CD4-positive, alpha-beta T cell treated with Interleukin-4 for 1 hour (primary cell): ENCODE measurements at places on chromosomes 7 and 10.

DNA sequence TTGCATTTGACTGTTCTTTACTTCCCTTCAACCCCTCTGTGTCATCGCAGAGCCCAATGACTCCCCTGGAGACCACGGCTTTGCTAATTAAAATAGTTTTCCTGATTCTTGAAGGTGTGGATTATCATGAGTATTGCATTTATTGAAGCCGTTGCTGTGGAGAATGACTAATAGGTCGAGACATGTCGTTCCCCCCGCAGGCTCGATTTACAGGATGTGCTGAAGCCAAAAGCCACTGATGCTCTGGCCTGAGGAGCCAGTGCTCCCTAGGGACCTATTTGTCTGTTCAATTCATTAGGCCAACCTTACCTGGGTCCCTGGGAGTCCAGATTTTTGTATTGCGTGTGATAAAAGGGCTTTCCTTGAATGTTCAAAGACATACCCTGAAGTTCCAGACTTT is 102.3 kb downstream of the NPTX2 start:
- DNase-seq, result no peak

DNA sequence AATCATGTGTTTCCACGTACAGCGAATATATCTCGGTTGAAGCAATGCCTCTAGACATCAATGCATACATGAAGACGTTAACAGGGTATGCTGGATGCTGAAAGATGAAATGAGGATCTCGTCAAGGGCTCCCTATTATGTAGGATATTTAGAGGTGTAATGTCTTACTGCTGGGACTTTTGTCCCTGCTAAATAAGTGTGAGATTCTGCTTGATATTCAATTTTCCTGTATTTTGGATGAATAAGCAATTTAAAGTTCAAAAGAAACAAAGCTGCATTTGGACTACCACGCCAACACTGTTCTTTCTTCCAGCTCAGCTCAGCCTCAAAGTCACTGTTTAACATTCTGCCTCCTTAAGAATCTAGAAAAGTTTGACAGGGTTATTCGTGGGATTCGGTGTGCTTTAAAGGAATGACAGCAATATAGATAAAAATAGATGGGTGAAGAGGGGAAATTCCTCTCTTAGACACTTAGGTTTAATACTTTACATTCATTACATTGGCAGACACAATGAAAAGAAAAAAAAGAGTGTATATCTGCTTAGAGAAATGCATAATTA is 110.1 kb upstream of the RHEB start:
- no peak for DNase-seq

DNA sequence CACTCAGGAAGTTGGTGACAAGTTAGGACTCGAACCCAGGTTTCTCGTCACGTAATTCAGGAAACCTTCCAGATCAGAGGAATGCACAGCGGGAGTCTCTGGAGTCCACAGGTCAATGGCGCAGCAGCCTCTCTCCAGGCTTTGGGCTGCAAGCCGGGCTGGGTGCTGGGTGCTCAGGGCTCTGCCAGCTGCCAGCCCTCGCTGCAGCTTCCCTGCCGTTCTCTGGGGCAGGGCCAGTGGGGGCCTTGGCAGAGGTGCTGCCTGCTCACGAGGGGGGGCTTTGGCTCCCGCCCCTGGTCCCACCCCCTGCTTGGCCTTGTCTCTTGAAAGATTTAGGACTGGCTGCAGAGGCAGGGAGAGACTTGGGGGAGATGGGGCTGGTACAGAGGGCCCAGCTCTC is at the start of gene TACR2:
Gene TACR2 (minus strand): TSS at position 224 of the 400 bp plus-strand sequence. CDS start 595 bp downstream, outside the sequence.
- DNase-seq, result no peak

DNA sequence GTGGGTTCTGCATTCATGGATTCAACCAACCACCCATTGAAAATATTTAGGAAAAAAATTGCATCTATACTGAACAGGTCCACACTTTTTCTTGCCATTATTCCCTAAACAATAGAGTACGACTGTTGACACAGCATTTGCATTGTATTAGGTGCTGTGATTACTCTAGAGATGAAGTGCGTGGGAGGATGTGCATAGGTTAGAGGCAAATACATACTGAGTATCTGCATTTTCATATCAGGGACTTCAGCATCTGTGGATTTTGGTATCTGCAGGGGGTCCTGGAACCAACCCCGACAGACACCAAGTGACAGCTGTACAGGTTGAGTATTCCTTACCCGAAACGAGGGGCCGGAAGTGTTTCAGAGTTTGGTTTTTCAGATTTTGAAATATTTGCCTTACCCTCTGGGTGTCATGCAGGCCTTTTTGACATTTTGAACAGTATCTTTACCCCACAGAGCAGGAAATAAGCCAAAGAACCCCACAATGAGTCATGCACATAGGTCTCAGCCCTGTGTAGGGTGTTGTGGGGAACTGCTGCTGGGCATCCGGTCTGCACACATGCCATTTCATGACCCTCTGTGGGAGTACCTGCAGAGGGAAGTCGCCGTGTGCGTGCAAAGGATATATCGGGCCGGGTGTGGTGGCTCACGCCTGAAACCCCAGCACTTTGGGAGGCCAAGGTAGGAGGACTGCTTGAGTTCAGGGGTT is 14.5 kb downstream of the NUDT5 start:
- peak; percentile 79 for DNase-seq

DNA sequence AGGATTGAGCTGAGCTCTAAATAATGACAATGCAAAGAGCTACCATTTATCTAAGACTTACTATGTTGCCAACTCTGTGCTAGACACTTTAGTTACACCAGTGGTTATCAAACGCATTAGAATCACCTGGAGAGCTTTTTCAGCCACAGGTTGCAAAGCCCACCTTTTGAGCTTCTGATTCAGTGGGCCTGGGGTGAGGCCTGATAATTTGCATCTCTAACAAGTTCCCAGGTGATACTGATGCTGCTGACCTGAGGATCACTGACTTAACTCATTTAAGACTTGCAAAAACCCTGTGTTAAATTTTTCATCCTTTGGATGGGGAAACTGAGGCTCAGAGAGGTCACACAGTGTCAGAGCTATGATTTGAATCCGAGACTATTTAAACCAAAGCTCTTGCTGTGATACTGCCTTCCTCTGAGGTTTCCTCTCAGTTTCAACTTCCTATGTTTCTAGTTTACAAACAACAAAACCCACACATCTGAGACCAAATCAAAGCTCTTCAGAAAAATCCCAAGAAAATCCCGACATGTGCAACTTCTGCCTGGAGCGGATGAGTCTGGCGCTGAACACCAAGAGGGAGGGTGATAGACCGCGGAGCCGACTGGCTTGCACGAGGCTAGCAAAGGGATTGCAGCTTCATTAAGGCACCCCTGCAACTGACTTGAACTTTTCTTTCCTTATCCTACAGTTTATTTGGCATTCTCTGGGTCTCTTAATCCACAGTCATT is 124.9 kb downstream of the CYP26A1 start:
- DNase-seq, result no peak

- DNase-seq, result no peak
These were observed 231.0 kb upstream of the PRSS58 start for GRCh38 chr7:142488842-142489241.

DNA sequence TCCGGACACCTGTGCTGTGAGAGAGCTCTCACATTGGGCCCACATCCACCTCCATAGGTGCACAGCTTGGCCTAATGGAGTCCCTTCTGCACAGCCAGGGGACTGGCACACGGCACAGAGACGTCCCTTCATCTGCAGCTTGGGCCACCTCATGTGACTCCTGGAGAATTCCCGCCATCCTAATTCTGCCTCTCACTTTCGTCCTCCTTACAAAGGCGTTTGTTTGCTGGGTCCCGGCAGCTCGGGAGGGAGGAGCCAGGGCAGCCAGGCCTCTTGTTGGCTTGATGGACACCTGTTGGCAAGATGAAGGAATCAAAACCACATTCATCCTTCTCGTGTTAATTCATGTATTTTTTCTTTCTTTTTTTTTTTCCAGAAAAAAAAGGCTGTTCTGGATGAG is 30.7 kb upstream of the TTYH3 start:
- DNase-seq, result no peak

GRCh38 chr7:84324136-84324630 is 129.6 kb upstream of the SEMA3A start:
- no peak for DNase-seq

- peak; percentile 3 for DNase-seq
These were observed 490.4 kb downstream of the DNAJB6 start for GRCh38 chr7:157827045-157827862.

DNA sequence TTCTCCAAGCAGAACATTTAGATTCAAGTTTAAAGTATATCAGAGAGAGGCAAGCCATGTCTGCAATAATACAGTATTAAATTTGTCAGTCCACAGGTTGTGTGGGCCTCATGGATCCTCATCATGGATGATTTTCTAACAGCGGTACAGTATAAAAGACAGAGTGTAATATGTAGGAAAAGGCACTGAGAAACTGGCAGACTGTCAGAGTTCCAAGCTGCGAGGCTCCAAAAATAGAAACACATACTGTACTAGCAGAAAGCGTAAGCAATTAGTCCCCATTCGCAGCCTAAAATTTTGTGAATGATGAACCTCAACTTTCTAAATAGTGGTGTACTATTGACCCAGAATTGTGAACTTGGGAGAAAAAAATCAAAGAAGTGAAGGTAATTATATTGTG is 933.3 kb downstream of the XPNPEP1 start:
- no peak for DNase-seq

DNA sequence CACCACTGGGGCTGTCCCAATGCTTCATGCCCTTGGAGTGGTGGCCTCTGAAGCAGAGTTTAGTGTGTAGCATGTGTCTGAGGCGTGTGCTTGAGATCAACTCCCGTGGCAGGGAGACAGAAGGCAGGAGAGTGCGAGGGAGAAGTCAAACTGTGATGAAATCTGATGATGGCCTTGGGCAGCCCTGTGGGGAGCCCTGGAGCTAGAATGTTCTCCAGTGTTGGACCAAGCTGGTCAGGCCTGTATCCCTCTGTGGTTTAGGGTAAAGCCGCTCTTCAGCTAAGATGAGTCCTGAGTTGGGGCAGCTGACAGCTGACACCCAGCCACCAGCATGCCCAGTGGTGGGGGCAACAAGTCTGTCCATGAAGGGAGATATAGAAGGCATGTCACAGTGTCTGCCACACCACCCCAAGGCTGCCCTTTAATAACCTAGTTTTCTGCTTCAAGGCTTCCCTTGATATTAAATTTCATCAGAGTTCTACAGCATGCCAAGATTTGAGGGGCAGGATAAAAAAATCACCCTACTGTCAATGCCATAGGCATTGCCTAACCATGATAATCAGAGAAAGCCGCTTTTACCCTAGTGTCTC is 170.5 kb upstream of the SVIL start:
- DNase-seq, result no peak

GRCh38 chr7:85324145-85324799 is 137.4 kb upstream of the SEMA3D start:
- DNase-seq, result no peak

GRCh38 chr10:37854626-37855025 is 2.8 kb downstream of the ZNF248 start:
- no peak for DNase-seq

DNA sequence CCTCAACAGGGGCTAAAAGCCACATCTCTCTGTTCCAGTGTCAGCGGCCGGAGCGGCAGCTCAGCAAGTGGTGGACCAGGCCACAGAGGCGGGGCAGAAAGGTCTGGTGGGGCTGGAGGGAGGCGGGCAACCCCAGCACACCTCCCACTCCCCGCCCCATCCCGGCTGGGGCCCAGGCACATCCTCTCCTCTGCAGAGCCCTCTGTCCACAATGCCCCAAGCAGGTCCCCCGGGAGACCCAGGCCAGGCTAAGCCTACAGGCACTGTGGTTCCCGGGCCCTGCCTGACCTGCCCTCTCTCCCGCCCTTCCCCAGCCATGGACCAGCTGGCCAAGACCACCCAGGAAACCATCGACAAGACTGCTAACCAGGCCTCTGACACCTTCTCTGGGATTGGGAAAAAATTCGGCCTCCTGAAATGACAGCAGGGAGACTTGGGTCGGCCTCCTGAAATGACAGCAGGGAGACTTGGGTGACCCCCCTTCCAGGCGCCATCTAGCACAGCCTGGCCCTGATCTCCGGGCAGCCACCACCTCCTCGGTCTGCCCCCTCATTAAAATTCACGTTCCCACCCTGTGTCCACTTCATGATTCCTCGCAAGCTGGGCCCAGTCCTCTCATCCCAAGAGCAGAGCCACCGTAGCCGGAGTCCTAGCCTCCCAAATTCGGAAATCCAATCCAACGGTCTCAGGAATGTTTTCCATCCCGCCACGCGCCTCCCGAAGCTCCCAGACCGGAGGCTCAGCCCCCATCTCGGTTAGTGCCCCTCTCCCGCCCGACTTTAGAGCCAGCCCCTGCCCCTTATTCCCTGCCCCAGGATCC is 2.1 kb downstream of the ADIRF start:
- no peak for DNase-seq

- DNase-seq, result no peak
These were observed 21.4 kb downstream of the KCNK18 start for GRCh38 chr10:117218654-117219053.

GRCh38 chr7:109983618-109984017 is 1107.3 kb upstream of the LRRN3 start:
- DNase-seq, result no peak

GRCh38 chr7:42227541-42227935 is 9.5 kb downstream of the GLI3 start:
- DNase-seq, result peak; percentile 11

GRCh38 chr7:90312745-90313144 is 8.4 kb downstream of the FAM237B start:
- DNase-seq, result no peak

DNA sequence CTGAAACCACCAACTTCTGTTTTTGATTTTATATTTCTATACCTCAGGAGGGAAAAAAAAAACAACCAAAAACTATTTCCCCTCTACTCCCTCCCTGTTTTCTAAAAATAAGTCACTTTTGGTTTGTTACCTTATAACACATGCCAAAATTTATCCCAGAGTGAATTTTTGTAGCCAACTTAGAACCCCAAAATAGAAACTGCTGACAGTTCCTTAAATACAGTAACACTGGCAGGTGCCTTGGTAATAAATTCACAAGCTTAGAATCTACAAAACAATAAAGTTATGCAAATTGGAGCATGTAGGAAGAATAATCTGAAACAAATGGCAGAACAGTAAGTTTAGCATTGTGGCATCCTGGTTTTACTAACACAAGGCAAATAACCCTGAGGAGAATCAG is 165.0 kb upstream of the HDAC9 start:
- DNase-seq, result no peak

GRCh38 chr7:56188376-56188775 is 72.2 kb upstream of the NUPR2 start:
- DNase-seq, result no peak

- no peak for DNase-seq
These were observed 66.6 kb upstream of the CAMK2B start for GRCh38 chr7:44391746-44392617.

- no peak for DNase-seq
These were observed 248.4 kb upstream of the KLF6 start for GRCh38 chr10:4033341-4033896.

GRCh38 chr10:34297541-34298345 is 517.4 kb downstream of the PARD3 start:
- DNase-seq, result no peak

DNA sequence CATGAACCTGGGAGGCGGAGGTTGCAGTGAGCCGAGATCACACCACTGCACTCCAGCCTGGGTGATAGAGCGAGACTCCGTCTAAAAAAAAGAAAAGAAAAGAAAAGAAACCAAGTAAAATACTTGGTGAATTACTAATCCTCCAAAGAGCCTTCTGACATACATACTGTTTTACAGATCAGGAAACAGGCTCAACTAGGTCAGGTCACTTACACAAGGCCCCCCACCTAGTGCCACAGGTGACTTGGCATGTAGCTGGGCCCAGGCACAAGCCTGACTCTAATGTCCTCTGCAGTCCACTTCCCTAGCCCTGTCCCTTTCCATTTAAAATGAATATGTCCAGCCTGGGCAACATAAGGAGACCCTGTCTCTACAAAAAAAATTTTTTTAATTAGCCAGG is 157.0 kb downstream of the TPST1 start:
- no peak for DNase-seq
